GM20000 (cell line): ENCODE measurements at places on chromosomes 1 and 21.

- peak; percentile 34 for DNase-seq
These were observed 6.0 kb upstream of the AGO1 start for GRCh38 chr1:35876988-35877387.

GRCh38 chr21:16492892-16493291 is 763.1 kb downstream of the USP25 start:
- no peak for DNase-seq

DNA sequence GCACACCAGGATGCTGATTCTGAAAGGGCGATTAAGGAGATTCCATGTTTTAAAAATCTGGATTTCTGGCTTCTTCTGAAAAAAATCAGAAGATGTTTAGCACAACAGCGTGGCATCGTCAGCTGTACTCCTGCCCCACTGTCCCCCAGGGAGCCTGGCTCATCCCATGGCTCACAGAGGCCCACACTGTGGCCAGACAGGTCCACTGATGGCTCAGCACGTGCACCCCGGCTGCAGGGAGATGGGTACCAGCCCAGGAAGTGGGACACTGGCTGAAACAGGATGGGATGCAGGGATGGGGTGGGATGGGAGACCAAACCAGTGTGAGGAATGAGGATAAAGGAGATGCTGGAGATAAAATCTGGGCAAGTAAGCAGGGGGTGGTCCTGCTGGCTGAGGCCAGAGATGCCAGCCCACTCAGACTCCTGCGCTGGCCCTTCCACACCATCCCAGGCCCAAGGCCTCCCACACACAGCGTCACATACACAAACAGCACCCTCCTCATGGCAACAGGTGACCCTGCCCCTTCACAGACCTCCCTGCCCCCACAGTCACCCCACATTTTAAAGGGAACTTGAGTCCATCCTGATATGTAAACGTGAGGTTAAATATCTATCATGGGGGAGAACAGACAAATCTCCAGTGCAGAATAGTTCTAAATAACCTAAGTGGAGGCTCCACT is 23.9 kb upstream of the SAMD11 start:
- peak; percentile 4 for DNase-seq

GRCh38 chr1:28416509-28417194 is 47.1 kb downstream of the PHACTR4 start:
- no peak for DNase-seq

DNA sequence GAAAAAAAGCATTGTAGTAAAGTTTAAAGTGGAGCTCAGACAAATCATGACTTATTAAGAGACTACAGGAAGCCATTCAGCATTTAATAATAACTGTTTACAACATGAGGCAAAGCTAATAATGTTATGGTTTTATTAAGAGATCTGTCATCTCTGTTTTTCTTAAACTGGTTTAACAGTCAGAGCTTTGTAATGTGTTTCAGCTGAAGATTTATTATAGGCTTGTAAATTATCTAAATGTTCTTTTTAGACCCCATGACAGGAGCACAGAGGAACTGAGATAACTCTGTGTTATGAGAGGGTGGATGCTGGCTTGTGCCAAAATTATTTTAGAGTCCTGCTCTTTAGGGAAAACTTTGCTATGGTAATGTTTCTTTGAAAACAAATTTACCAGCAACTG is 38.0 kb upstream of the RWDD3 start:
- DNase-seq = no peak

- no peak for DNase-seq
These were observed 21.7 kb upstream of the LSS start for GRCh38 chr21:46250146-46250725.

GRCh38 chr1:199311478-199312262 is 672.8 kb downstream of the PTPRC start:
- DNase-seq = no peak

GRCh38 chr1:23426828-23427227 is 2.3 kb upstream of the TCEA3 start:
- no peak for DNase-seq

- no peak for DNase-seq
These were observed 787 bp upstream of the GIPC2 start for GRCh38 chr1:78044796-78045562.

DNA sequence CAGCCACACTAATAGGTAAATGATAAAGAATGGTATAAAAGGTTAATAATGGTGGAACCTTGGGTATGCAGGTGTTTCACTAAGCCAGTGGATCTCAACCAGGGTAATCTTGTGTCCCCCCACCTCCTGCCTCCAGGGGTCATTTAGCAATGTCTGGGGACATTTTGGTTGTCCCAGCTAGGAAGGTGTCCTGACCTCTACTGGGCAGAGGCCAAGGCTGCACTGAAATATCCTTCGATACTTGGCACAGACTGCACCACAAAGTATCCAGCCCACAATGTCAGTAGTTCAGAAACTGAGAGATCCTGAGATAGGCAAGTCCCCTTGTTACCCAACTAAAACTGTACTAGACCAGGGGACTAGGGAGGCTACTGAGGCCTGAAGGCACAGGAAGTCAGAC is 113.6 kb upstream of the TIAM1 start:
- DNase-seq = no peak

DNA sequence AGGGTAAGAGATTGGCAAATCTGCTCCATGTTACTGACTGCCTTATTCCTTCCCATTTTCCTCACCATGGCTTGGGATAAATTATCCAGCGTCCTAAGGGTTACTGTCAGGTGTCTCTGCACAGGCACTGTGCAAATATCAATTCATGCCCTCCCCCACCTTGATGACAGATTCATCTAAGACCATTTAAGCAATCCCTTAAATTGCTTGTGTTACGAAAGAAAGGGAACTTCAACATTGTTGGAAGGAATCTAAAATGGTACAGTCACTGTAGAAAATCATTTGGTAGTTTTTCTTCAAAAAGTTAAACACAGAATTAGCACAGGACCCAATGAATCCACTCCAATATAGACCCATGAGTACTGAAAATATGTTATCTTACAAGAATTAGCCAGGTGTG is 17.6 kb upstream of the MTARC2 start:
- no peak for DNase-seq

DNA sequence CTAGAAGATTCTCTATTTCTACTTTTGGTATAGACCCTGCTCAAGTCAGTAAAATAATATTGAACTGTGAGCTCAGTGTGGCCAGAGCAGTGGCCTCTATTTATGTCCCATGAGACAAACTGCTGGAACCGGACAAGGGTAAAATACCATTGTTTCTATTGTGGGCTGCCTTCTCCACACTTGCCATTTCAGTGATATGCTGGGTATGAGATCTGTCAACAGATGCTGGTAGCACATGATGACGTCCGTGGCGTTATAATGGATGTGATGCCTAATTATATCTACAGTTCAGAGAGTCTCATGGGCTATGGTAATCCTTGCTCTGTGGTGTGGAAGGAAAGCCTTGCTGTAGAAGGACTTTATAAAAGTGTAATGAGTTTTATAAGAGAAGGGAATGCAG is 2.4 kb downstream of the ACTN2 start:
- no peak for DNase-seq

DNA sequence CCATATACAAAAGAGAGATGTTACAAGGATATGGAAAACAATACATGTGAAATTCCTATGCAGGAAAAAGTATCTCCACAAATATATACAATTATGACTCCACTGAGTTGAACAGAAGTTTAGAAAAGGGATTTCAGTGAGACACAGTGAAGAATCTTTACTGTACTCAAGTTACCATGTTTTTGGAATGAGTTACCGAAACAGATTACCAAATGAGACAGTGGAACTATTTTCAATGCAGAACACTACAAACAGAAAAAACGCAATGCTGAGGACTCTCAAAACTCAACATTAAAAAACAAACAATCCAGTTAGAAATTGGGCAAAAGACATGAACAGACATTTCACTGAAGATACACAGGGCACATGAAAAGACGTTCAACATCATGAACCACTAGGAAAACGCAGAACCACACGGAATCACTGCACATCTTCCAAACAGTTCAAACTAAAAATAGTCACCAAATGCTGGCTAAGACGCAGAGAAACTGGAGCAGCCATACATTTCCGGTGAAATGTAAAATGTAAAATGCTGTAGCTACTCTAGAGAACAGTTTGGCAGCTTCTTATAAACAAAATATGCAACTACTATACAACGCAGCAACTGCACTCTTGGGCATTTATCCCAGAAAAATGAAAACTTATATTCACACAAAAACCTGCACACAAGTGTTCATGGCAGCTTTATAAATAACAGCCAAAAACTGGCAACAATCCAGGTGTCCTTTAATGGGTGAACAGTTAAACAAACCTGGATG is 118.7 kb downstream of the UBR4 start:
- DNase-seq = no peak

GRCh38 chr1:174623324-174624035 is 175.7 kb downstream of the GPR52 start:
- DNase-seq = no peak

- DNase-seq = no peak
These were observed 3.6 kb upstream of the HHAT start for GRCh38 chr1:210325026-210325670.

- no peak for DNase-seq
These were observed 6.3 kb upstream of the ADAR start for GRCh38 chr1:154614247-154614646.

DNA sequence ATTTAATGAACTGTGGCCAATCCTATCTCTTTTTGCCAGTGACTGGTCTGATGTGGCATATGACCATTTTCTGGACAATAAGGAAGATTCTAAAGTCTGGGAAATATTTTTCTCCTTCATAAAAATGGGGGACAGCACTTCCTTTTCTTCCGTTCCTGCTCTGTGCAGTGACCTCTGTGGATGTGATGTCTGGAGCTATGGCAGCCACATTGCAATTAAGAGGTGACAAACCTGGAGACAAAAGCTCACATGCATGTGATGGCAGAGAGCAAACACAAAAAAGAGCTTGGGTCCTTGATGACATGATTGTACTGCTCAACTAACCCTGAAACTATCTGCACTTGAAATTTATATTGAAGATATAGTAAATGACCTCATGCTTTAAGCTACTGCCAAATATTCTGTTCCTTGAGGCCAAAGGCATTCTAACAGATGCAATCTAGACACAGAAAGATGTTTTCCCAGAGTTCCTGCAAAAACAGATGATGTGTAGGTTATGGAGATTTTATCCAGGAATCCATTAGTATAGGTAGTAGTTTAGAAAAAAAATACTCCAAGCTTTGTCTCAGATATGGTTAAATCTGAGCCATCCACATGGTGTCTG is 2.2 kb upstream of the MAGI3 start:
- no peak for DNase-seq

DNA sequence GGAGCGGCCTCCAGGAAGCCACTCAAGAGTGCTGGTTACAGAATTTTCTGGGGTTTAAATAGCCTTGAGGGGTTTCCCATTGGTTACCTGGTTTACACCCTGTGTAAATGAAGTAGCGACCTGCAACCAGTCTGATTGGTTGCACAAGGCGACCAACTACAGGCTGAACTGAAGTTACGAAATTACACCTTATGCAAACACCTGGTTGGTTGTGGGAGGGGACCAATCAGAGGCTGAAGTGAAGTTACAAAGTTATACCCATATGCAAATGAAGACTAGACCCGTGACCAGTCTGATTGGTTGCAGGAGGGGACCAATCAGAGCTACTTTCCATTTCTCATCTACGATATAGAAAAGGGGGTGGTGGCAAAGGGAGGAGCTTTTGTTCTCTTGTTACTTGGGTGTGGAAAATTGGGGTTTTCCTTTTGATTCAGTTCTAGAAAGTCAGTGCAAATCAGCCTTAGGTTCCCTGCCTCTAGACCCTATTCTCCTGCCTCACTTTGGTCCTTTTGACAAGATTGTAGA is 22.2 kb upstream of the C1orf174 start:
- DNase-seq = no peak

DNA sequence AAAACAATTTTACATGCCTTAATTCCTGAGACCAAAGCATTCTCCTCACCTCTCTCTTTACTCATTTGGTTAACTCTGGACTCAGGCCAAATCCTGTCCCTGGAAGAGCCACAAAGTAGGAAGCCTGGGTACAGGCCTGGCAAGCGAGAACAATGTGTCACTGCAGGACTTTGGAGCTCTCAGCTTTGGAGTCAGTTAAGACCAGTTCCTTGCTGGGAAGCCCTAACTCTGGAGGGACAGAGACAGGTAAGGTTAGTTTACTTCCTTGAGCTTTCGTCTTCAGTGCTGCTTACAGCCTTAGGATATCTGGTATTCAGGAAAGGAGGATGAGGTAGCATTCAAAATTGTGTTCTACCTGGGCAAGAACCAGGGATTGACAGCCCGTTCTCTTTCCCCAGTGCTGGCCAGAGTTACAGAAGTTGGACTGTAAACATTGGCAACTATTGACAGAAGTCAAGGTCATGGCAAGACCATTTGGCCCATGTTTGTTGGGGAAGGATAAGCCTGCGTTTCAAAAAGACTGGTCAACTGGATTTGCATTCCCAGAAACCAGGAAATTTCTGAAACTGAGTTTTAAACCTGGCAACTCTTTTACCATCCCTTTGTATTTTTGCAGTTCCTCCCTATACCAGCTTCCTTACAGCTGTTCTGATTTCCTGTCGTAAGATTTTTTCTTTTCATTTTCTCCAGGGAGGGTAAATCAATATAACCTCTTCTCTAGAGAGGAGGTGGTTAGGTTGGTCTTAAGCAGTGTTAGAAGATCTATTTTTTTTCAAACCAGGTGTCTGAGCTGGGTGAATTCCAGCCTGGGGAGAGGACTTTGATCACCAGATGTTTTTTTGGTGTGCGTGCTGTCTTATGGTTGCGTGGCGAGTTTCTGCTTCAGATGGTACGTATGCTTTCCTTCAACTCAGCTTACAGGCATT is at the start of gene C4BPB:
Gene C4BPB (plus strand): TSS at position 160 of the 926 bp plus-strand sequence. CDS start 672 bp downstream, at position 832.
- no peak for DNase-seq

- DNase-seq = no peak
These were observed 148.5 kb upstream of the CHRM3 start for GRCh38 chr1:239237912-239238311.

DNA sequence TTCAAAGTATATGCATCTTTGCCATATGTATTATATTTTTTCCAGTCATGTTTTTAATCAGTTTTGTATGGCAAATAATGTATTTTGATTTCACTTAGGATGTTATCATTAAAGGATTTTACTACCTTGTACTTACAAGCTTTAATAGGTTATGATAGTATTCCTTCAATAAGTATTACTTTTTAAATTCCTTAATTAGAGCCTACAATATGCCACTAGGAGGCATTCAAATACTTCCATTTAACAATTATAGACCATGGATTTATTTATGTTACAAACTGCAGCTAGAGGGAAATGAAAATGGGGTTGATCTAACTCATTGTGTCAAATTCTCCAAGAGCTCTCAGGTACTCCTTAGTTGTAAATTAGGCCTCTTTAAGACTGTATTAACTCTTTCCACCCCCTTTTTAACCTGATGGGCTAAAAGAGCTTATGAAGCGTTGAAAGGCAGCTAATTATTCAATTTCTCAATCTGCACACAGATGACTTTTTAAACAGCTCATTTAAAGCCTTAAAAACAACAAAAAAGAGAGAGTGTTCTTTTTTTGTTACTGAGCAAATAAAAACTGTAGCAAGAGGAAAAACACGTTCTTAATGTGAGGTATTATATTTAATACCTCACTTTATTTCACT is 156.2 kb downstream of the DENND1B start:
- DNase-seq = no peak

- DNase-seq = no peak
These were observed 124.4 kb upstream of the PLPPR4 start for GRCh38 chr1:99139876-99140275.

- DNase-seq = no peak
These were observed 18.1 kb upstream of the PDZK1IP1 start for GRCh38 chr1:47207803-47208373.
